Left lung (tissue), 14 donors: ENCODE measurements at places on chromosomes 1 and 21.
A peak's percentile ranks its signal among the peaks of the same experiment; 100 is the strongest.

DNA sequence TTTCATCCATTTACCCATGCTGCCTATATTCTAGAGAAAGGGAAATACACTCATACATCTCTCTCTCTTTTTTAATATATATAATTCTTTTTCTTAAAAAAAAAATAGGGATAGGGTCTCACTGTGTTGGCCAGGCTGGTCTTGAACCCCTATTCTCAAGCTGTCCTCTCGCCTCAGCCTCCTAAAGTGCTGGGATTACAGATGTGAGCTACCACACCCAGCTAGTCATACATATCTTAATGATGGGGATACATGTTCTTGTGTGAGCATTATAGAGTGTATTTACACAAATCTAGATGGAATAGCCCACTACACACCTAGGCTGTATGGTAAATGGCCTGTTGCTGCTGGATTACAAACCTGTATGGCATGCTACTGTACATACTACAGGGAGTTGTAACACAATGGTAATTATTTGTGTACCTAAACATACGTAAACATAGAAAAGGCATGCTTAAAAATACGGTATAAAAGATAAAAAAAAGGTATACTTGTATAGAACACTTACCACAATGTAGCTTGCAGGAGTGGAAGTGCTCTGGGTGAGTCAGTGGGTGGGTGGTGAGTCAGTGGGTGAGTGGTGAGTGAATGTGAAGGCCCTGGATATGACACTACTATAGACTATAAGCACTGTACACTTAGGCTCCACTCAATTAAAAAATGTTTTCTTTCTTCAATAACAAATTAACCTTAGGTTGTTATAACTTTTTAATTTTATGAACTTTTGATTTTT is 72.9 kb downstream of the IVNS1ABP start:
- no peak for DNase-seq

GRCh38 chr1:97502360-97502759 is 418.5 kb downstream of the DPYD start:
- no peak for DNase-seq

- no peak for DNase-seq
Measured at GRCh38 chr1:84888753-84889152, 4.3 kb downstream of the LPAR3 start.

GRCh38 chr21:36321325-36322082 is 1.5 kb downstream of the MORC3 start:
- DNase-seq, result no peak

GRCh38 chr1:19878637-19878985 is 3.6 kb upstream of the OTUD3 start:
- no peak for DNase-seq

DNA sequence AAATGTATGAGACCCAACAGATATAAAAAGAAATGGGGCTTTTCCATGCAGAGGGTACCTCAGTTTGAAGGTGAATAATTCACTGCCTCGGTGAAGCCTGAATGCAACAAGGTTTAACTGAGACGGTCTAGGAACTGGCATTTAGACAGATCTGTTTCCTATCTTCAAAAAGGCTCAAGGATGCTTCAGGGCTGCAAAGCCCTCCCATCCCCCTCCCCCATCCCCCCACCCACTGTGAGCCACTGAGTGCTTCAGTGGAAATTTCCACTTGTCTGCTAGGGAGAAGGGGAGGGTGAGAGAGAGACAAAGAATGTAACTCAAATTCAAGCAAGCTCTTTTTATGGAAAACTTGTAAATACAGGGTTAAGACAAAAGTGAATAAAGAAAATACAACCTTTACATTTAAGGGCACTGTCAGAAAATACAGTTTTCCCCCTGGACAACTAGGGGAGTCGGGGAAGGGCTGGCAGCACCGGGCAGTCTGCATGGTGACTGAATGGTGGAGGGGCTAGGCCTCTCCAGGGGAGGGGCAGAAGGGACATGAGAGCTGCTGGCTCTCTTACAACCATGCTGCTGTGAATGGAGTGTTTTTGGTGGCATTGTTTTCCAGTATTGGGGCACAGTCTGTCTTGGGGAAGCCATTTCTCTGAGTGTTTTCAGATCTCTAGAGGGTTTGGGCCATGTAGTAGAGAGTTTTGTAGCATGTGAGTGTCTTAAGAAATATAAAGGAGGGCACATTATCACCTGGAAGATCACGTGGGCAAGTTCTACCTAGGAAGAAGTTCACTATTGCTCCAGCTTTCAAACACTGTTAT is 56.7 kb downstream of the MRPS6 start:
- no peak for DNase-seq

DNA sequence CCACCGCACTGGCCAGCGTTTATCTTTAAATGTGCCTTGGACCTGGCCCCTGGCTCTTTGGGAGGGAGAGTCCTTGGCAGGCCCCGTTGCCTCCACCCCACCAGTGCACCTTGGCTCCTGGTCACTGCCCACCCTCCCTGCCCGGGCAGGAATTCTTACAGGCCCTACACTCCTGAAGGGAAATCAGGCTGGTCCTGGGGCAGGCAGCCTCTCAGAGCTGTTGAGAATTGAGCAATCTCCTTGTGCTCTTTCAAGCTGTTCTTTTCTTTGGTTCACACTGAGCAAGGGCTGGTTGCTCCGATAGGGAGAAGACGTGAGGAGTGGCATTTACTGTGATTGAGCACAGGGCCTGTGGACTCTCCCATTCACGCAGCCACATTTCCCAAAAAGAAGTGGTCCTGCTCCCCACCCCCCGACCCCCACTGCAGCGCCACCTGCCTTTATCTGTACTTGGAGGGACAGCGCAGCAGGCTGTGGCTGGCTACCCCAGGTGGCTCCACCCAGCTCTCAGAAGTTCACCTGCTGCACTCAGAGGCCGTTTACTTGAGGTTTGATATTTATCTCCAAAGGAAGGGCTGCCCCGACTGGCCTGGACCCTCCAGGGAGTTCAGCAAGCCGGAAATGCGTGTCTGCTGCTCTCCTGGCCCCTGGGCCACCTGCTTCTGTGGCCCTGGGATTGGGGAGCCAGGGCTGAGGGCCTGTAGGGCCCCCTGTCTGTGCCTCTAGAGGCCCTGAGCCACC is 47.8 kb downstream of the SKI start:
- DNase-seq, result peak; percentile 67

- DNase-seq, result no peak
Measured at GRCh38 chr1:63480057-63480456, 43.0 kb downstream of the ITGB3BP start.

DNA sequence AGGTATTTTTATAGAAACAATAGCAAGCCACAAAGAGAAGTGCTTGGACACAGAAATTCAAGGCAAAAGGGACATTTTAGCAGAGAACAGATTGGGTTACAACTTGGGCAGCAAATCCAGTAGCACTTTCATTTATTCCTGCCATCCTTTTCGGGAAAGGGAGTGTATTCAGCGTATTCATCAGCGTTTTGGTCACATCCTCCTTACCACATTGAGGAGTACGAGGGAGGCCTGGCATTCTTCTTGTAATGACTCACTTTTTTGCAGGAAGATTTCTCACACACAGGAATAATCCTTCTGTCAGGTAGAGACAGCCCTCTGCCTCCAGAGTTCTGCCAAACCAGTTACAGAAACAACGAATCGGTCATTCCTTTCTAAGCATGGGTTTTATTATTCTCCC is 18.1 kb upstream of the FAM78B start:
- no peak for DNase-seq

- DNase-seq, result no peak
Measured at GRCh38 chr1:180282401-180283044, 52.5 kb downstream of the LHX4 start.

GRCh38 chr1:58964428-58964827 is 180.6 kb upstream of the JUN start:
- no peak for DNase-seq

DNA sequence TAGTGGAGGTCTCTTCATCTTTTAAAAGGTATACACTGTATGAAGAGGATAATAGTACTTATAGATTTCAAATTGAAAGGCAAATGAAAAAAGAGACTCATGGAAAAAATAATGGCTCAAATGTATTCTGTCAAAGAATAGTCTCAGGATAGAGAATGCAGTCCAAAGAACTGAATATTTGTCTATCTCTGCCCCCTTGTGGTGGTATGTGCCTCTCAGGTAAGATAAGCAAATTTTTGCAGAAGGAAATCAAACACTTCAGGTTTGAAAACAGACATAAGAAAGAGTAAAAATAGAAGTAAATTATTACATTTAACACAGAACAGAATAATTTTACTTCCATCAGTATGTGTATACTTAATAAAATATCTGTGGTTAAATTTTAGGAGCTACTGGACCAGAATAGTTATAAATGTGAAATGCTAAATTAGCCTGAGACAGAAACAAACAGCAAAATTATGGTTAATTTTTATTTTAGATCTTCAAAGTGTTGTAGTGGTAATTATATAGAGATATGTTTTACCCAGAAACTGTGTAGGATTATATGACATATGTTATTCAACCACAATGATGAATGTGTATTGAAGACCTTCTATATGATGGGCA is 164.4 kb upstream of the PALMD start:
- DNase-seq, result no peak

DNA sequence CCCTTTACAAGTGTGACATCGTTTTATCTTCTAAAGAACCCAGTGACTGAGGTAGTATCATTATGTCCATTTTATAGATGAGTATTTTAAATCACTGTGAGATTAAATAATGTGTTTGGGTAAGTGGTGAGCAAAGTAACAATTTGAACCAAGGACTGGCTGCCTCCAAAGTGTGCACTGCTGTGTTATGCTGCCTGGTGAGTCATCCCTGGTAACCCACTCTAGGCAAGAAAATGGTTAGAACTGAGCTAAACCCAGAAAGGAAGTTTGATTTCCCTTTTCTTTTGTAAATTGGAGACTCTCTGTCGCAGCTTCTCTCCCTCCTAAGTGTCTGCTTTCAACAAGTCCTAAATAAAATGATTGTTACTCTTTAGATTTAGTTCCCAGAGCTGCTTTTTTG is 342.8 kb upstream of the KAZN start:
- no peak for DNase-seq

GRCh38 chr1:242602001-242602400 is 77.5 kb upstream of the PLD5 start:
- DNase-seq, result no peak

DNA sequence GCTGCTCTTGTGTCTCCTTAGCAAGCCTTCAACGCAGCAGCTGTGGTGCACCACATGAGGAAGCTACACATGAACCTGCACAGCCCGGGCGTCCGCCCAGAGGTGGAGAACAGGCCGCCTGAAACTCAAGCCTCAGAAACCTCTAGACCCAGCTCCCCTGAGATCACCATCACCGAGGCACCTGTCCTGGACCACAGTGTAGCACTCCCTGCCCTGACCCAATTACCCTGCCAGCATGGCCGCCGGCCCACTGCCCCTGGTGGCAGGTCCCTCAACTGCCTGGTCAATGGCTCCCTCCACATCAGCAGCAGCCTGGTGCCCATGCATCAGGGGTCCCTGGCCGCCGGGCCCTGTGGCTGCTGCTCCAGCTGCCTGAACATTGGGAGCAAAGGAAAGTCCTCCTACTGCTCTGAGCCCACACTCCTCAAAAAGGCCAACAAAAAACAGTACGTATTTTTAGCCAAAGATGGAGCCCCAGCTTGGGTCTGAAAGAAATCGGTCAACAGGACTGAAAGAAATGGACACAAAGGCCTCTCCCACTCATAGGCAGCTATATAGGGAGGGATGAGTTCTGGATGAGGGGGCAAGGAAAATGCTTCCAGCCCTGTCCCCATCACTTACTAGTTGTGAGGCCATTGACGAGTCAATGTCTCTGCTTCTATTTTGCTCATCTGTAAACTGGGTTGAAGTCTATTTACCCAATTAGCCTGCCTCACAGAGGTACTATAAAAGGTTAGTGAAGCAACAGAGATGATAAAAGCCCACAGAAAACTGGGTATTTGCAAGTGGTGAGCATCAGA is 28.5 kb downstream of the CAMK1G start:
- DNase-seq, result no peak

DNA sequence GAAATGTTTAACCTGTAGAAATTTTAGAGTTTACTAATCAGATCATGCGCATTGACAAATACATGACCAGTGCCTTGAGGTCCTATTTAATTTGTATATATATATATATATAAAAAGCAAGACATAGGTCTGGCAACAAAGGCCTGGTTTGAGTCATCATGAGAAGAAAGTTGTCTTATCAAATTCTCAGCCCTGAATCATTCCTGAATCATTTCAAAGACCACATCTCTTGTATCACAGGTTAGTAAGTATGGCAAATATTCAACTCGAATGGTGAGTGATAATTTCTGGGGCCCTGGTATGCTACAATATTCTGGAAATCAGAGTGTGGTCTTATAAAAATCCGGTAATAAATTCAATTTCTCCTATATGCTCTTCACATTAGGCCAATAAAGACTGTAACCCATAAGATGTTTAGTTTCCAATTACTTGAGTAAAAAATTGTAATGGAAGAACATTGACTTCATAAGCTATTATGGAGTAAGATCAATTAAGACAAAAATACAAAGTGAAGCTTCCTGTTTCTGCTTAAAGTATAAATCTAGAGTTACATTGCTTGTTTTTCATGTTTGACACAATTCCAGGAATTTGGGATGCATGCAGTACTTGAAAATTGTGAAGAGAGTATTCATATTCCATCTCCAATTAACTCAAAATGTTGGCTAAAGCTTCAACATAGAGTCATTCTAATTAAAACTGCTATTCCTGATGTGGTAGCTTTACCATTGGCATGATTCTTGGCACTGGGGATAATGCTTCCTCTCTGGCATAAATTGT is 309.4 kb downstream of the BRINP3 start:
- DNase-seq, result no peak
